T-helper 17 cell (primary cell): ENCODE measurements at places on chromosomes 13 and 19. TPM values are rescaled to one million over a fixed set of nuclear protein-coding genes. Genes with fewer than 3 reads are reported as not detected.

CCNE1 gene
- 7.4 TPM for total RNA-seq

- no peak overlapping the region for H3K27ac ChIP-seq
- peaks cover 14% of the 10 kb centered on the region for H3K27me3 ChIP-seq
- no peaks in the 10 kb centered on the region for H3K4me1 ChIP-seq
- DNase-seq: no peak
- H3K4me3 ChIP-seq: no peak overlapping the region
Observed at GRCh38 chr13:36275190-36276002, 22.2 kb downstream of the CCDC169 start.

GRCh38 chr13:22285867-22286266 lies 615.0 kb downstream of the FGF9 start:
- peaks cover 2% of the 10 kb centered on the region for H3K4me1 ChIP-seq
- peaks cover 16% of the 10 kb centered on the region for H3K27me3 ChIP-seq
- peaks cover 5% of the 10 kb centered on the region for H3K36me3 ChIP-seq
- H3K4me3 ChIP-seq: no peak overlapping the region
- DNase-seq: no peak
- H3K27ac ChIP-seq: no peak overlapping the region

BRME1 gene
- total RNA-seq: 1.7 TPM

MCEMP1 gene
- 0.68 TPM for total RNA-seq
